ENCODE measurements at places on chromosomes 4 and X.

DNA sequence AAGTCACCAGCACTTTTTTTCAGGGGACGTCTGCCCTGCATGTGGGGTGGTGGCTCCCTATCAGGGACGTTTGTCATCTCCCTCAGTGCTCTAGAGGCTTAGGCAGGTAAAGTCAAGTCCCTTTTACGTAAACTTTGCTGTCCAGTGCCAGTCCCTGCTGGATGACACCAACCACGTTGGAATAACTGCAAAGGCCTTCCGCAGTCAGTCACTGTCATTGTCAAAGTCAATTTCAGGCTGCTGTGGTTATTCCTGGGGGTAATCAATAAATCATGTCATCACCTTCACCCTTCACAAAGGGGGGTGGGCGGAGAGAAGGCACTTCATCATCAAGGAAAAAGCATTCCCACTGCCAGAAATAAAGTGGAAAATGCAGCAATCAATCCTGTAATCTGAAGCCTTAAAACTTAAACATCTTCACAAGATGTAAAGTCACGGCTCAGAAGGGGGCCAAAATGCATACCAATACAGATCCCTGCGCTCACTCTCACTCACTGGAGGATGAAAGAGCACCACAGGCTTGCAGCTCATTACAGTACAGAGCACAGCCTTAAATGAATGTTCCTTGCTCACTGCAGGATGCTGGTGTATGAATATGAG is 56.2 kb downstream of the CLDN22 start:
- no peak for DNase-seq

DNA sequence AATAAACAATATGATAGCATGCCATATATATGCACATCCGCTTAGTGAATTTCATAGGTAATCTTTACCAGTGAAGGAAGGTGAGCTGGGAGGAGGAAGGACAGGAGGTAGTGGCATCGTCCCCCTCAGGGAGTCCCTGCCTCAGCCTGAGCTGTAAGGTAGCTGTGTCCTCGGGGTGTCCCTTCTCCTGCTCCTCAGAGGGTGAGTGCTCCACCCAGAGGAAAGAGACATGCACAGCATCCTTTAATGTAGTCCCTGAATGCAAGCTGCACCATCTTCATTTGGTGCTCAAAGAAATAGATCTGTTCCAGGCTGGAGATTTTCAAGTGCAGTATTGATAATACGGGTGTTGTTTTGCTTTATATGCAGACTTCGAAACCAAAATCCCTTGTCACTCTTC is 330.4 kb upstream of the SFRP2 start:
- DNase-seq = no peak

DNA sequence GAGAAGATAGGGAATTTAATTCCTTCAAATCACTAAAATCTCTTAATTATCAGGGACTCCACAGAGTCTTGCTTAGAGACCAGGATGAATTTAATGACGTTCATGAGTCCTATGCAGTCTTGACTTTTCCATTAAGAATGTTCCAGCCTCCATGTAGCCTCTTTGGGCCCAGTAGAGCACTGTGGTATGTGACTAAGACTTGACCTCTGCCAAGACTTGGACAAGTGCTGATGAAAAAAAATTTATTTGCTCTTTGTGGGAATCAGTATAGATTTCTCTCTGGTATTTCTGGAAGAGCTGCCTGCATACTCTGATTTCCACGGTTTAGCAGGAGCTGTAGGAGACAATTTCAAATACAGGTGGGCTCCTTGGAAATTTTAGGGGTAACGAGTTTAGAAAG is 40.6 kb downstream of the CHRDL1 start:
- no peak for DNase-seq

- DNase-seq = no peak
Observed at GRCh38 chrX:3717742-3718420, 4.4 kb upstream of the PRKX start.

DNA sequence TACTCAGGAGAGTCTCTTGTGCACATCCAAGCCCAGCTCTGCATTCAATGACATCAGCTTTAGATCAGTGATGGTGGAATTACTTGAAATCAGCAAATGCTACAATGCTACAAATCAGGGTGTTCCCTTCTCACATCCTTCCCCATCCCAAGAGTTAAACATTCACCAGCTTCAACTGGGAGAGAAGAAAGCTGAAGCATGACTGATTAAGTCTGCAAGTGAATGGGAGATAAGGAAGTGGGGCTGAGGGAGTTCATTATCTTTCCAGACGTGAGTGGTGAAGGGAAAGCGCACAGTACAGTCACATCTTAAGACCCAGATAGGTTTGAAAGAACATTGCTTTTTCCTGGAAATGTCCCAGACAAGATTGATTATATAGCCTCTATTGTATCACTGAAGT is 26.2 kb upstream of the MAP9 start:
- no peak for DNase-seq

DNA sequence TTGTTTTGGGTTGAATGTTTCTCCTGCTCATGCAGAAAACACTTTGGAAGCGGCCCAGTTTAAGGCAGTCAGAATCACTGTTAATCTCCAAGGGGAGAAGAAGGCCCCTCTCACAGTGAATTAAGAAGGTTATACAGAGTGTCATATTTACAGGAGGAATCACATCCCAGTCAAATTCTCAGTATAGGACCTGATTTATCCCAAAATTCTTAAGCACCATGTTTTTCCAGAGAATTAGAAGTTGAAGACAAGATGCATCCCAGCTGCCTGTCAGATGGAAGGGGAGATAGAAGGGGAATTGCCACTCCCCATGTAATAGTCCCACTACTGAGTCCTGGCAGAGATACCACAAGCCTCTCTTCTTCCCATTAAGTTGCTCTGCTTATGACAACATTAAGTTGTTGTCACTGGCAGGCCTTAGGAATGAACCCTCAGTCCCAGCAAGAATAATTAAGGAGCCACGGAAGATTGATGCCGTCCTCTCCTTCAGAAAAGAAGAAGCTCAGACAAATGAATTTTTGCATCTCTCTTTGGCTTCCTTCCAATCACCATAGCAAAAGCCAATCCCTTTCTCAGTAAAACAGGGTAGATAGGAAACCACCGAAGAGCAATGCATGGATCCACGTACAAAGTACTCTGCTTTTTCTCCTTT is 138.4 kb downstream of the LDB2 start:
- DNase-seq = no peak

- DNase-seq = no peak
Observed at GRCh38 chrX:137118136-137118535, 84.3 kb upstream of the GPR101 start.

DNA sequence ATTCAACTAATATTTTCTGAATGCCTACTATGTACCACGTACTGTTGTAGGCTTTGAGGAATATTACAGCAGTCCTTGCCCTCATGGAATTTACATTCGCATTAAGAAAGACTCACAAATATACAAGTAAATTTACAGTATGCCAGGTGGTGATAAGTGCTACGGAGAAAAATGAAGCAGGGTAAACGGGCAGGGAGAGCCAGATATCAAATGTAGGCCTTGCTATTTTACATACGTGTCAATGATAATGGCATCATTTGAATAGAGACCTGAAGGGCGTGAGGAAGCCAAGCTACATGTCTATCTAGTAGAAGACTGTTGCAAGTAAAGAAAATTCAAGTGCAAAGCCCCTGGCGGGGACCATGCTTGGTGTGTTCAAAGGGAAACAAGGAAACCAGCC is 65.2 kb downstream of the AMMECR1 start:
- no peak for DNase-seq

DNA sequence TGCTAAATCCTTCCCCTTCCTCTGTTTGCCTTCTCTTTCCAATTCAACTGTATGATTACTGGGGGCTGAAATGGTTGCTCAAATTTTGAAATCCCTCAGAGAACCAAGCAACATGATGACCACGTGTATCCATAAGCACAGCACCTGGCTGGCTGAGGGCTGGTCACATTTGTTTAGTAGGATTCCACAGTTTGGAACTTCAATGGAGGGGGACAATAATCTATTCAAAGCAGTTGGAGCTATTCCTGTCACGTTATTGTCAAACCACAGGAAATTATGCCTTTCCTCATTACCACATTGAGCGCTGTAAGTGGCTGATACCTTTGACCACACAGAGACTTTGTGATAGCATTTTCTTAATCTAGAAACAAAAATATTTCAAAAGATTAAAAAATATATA is 7.0 kb downstream of the TMSB4X start:
- DNase-seq = no peak

DNA sequence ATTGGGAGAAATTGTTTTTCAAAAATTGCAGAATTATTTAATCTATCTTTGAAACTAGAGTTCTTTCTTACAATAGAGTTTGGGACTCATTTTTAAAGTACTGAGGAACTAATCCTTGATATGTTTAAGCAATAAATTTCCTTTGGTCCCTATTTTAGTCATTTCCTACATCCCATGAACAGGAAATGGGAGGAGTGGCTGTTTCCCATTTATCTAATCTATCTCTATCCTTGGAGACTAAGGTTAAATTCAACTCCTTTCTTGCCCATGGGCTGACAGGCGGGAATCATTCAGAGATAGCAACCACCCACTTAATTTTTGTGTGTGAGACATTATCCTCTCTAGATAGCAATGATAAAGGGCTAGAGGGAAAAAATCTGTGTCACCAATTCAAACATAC is 131.6 kb upstream of the EMCN start:
- DNase-seq = no peak

- no peak for DNase-seq
Observed at GRCh38 chr4:7654550-7655445, 220.1 kb upstream of the PSAPL1 start.

GRCh38 chrX:17584248-17584681 is 153.0 kb upstream of the SCML1 start:
- DNase-seq = no peak

- DNase-seq = no peak
Observed at GRCh38 chrX:27751976-27752375, 55.8 kb upstream of the MAGEB10 start.

GRCh38 chr4:120874792-120875774 is 47.4 kb downstream of the PRDM5 start:
- no peak for DNase-seq

DNA sequence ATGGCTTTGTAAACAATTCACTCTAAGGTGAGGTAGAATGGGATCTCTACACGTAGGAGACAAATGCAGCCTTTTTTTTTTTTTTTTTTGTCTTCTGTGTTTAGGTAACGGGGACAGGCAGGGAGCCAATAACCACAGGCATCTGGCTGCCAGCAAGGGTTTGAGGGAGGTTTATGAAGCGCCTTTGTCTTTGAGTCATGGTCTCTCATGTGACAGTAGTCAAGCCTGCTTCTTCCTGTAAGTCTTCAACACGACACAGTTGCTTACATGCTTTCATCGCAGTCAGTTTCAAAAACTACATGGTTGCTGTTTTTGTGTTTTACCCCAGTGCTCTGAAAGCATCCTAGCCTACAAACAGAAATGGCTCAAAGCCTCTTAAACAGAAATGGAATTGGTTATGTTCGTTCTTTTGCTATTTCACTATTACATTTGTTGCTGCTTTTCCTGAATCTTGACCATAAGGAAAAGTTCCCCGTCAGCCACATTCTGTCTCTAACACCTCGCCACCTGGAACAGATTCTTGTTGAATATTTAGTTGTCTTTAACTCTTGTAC is 127.8 kb upstream of the METTL14 start:
- DNase-seq = no peak

- DNase-seq = no peak
Observed at GRCh38 chr4:7803371-7803770, 136.3 kb downstream of the AFAP1 start.

DNA sequence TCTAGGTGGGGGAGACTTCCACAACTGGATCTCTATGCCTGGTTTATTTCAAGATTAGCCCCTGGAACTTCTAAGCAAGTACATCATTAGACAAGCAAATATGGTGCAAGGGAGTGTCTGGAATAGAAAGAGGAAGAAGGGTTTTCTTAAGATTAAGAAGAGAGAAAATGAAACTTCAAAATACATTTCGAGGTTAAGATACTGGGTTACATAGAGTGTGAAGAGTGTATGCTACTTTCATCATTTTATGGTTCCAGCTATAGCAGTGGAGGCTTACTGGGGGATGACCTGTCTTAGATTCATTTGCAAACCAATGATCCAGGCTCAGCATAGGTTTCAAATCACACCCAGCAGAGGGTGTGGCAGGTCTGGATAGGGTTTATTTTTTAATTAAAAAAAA is 144.4 kb upstream of the GATB start:
- no peak for DNase-seq

DNA sequence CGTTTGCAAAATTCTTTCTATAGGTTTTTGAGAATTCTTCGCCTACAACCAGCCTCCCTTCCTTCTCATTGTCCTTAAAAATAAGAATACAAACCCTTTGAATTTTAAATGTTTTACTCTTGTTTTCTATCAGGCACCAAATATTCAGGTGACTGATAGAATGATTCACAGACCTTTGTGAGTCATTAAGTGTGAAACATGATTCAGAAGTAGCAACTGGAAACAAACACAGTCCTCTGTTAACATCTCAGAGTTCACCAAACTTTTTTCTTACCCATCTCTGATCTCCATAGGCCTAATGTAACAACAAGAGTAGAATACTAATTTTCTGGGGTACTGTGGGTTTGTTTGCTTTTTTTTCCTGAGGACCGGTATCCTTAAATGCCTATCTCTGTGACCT is 63.4 kb upstream of the MAB21L2 start:
- no peak for DNase-seq

DNA sequence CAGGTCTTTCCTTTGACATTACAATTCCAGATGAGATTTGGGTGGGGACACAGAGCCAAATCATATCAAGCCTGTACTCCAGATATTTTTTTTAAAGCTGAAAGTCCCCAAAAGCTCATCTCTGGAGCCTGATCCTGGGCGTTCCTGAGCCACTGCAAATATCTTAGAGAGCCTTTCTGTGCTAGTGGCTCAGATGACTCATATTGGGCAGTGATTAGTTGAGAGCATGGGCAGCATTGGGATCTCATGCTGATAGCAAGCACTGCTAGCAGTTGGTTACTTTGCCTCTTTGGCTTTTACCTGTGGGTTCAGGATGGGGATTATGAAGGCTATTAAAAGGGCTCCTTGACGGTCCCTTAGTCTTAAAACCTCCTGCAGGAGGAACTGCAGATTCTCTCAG is 51.4 kb upstream of the SCRG1 start:
- no peak for DNase-seq

DNA sequence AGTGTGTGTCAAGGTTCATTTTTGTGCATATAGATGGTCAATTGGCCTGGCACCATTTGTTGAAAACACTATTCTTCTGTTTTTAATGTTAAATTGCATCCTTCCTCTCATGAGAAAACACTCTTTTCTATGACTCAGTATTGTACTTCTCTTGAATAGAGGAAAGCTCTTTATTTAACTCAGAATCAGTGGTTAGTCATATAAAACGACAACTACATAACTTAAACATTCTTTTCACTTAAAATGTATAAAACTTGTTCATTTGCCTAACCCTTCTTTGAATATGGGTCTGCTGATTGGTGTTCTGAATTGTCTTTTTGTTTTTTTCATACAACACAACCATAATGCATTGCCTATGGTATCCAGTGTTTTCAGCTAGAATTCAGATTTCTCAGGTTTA is 17.2 kb upstream of the MRPL1 start:
- DNase-seq = no peak

- no peak for DNase-seq
Observed at GRCh38 chr4:162891788-162892707, 274.6 kb downstream of the NAF1 start.

GRCh38 chr4:62914758-62915157 is 1494.5 kb downstream of the TECRL start:
- DNase-seq = no peak
